ENCODE measurements at places on chromosomes 2 and 18. TPM values are rescaled to one million over a fixed set of nuclear protein-coding genes. Genes with fewer than 3 reads are reported as not detected.

The TDRD15 gene
- total RNA-seq, result not detected

The METTL8 gene
- total RNA-seq, result 6.9 TPM

GRCh38 chr2:179613701-179614100 is 247.7 kb downstream of the ZNF385B start:
- DNase-seq, result no peak

GRCh38 chr18:62881509-62882016 is 166.2 kb downstream of the PHLPP1 start:
- DNase-seq, result no peak

- no peak for DNase-seq
Measured at GRCh38 chr2:104405623-104406022, 448.3 kb upstream of the POU3F3 start.

DNA sequence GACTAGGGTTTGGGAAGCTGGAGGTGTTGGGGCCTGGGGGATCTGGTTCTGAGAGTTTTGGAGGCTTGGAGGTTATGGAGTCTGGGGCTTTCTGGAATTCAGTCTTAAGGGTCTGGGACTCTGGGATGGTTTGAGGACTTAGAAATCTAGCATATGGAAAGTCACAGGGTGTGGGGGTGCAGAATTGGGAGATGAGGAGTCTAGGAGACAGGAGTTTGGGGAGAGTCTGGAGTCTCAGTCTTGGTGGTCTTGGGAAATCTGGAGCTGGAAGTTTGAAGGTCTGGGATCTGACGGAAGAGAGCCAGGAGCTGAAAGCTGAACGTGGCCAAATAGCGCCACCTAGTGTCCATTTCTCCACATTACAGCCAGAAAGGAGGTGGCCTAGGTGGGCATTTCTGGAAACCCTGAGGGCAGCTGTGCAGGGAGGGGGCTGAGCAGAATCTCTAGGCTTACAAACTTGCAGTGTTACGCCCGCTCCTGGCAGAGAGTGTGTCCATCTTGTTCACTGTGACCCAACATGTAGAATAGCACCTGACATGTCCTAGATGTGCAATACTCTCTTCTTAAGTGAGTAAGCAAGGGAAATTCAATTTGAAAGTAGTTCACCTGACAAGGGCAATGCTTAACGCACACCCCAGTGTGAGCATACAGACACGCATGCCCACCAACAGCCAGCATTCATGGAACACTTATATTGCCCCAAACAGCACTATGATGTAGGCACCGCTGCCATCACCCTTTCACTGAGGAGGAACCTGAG is 204.8 kb downstream of the TFCP2L1 start:
- DNase-seq, result peak; percentile 67

DNA sequence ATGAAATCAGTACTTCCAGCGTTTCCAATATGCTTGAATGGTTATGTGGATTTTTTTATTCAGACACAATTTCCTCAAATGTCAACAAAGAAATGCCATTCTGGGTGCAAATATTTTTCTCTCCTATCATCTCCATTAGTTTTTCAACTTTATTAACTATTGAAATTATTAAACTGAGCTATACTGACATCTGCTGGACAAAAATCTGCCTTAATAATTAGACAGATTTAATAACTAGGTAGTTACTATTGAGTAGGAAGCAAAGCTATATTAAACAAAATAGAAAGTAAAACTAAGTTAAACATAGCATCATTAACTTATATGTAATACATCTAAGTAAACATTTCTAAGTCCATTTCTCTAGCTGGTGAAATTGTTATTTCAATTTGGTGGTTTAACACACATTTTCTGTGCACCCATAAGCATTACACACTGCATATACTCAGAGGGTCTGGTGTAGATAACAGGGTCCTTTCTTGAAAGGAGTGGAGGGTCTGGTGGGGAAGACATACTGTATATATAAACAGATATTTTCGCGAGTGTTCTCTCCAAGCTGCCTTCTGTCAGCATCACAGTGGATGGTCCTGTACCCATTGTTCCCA is 77.0 kb downstream of the LANCL1 start:
- peak; percentile 71 for DNase-seq

DNA sequence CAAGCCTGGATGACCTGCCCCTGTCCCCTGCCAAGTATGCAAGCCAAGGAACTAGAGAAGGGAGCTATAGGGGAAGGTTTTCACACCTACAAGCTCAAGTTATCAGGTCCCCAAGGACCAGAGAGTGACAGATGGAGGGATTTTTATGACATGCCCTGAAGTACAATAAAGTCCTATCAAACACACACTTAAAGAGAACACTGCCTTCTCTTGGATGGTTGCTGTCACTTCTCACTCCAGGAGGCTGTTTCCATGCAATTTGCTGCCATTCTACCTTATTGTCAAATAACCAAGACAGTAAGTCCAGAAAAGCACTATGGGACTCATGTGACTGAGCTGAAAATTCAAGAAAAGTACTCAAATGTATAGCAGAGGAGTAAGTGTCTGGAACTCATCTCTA is 76.6 kb upstream of the DDX18 start:
- DNase-seq, result no peak

- no peak for DNase-seq
Measured at GRCh38 chr2:231514951-231515297, 15.3 kb downstream of the NMUR1 start.

DNA sequence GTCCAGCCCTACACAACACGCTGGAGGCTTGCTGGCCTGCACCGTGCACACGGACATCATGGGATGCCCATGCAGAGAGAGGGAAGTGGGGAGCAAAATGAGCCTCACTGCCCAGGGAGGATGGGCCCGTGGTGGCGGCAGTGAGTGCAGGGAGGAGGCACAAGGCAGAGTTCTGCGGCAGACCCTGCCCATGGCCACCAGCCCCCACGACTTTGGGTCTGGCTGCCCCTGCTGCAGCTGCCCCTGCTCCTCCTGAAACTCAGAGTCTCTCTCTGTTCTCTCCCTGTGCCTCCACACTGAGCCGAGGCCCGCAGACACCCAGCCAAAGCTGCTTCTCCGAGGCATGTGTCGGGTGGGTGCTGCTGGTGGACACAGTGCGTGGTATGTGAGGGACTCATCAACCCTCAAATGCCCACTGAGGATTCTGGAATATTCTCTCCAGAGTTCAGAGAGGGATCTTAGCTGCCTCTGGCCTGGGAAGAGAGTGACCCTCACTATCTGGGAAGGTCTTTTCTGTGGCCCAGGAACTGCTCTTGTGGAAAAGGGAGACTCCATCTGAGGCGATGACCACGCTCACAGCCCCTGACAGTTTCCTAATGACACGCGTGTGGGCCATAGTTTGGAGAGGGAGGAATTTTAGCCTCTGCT is 45.1 kb upstream of the HPCAL1 start:
- DNase-seq, result no peak

DNA sequence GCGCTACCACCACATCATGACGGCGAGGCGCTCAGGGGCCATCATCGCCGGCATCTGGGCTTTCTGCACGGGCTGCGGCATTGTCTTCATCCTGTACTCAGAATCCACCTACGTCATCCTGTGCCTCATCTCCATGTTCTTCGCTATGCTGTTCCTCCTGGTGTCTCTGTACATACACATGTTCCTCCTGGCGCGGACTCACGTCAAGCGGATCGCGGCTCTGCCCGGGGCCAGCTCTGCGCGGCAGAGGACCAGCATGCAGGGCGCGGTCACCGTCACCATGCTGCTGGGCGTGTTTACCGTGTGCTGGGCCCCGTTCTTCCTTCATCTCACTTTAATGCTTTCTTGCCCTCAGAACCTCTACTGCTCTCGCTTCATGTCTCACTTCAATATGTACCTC is 2.3 kb downstream of the MC5R start:
- no peak for DNase-seq

DNA sequence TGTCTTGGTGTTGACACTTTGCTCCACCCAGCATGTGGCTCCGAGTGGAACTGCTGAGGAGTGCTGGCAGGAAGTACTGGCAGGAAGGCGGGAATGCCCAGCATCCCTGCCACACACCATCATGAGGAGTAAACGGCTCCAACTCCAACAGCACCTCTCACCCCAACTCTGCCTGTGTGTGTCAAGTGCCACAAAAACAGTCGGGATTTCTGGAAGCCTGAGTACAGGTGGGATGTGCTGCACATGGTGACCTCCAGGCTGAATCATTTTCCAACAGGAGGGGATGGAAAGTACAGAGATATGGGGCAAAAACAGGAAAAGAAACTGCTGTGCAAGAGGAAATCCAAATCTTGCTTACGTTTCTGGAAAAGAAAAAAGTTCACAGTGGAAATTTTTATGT is 53.6 kb downstream of the PARD6G start:
- DNase-seq, result no peak
